ENCODE measurements at places on chromosomes 2 and 18.

GRCh38 chr2:105449076-105449475 is 50.2 kb upstream of the FHL2 start:
- DNase-seq, result no peak

DNA sequence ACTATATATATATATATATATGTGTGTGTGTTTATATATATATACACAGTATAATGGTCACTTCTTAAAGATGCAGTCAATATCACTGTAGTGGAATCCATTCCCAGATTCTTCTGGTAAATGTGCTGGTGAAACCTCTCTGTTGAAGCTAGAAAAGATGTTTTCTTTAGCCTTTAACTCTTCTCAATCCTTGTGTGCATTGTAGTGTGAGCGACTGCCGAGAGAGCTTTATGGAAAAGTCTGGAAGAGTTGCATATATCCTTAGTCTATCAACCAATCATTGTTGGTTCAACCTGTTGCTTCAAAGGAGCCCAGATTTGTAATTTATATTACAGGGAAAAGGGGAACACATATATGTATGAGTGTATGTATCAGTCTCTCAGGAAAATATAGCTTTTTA is 27.7 kb downstream of the SLC66A3 start:
- no peak for DNase-seq

GRCh38 chr2:207876842-207877535 is 107.3 kb upstream of the FZD5 start:
- DNase-seq, result no peak

- DNase-seq, result no peak
Observed at GRCh38 chr2:54176577-54176976, 61.2 kb downstream of the ACYP2 start.

- DNase-seq, result no peak
Observed at GRCh38 chr18:58785171-58785805, 79.4 kb upstream of the ZNF532 start.

- DNase-seq, result no peak
Observed at GRCh38 chr2:214328941-214329340, 81.9 kb upstream of the VWC2L start.

- no peak for DNase-seq
Observed at GRCh38 chr2:202306034-202306433, 40.5 kb downstream of the NOP58 start.

DNA sequence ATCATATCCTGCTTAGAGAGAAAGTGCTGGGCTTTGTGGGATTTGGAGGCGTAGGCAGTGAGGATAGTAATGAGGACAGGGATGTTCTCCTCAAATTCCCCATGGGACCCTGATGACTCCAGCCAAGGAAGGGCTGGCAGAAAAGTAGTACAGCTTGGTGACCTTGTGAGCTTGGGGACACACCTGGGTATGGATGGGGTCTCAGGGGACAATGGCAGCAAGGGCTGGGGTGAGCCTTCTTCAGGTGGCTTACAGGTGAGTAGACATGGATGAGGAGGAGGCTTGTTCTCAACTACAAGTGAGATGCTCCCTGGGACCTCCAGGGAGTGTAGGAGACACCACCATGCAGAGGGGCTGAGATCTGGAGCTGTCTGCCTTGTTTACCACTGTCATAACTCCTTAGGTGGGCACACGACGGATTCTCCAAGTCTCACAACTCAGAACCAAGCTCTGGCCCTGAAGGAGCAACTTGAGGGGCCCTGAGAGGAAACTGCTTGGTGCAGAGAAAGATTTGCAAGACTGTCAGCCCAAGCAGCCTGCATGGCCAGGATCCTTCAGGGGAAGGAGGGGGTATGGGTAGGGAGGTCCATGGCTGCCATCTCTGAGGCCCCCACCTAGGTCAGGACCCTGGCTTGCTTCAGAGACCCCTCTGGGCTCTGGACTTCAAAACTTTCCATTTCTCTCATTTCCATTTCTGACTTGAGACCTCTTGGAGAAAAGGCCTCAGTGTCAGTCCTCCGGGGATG is 262.8 kb downstream of the DYSF start:
- DNase-seq, result no peak

GRCh38 chr2:225616372-225616771 is 216.9 kb downstream of the NYAP2 start:
- DNase-seq, result no peak

GRCh38 chr2:3641181-3641580 is 16.8 kb upstream of the ALLC start:
- DNase-seq, result no peak

DNA sequence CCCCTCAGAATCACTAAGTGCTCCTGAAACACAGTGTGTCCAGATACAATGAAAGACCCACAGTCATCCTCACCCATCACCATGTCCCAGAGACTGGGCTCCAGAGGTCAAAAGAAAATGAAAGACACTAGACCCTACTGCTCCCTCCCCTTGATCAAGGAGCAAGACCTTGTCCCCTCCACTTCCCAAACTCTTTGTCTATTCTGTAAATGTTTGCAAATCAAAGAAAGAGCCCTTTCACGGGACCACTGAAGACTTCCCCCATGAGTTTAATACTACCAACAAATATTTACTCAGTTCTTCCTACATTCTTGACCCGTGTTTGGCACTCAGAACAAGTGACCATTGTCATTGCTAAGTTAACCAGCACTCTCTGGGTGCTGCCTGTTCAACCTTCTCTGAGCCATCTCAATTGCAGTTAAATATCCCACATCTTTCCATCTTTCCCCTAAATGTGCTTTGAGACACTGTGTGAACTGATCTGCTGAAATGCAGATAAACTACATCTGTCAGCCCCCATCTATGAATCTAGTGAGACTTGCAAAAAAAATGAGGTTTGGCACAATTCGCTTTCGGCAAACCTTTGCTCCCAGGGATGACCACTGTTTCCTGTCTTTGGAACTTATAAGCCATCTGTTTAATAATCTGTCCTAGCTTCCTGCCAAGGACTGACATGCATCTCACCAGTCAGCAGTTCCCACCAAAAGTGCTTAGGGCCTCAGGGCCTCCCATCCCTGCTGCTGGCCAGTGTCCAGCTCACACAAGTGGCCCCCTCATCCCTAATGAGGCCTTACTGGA is 170.3 kb downstream of the GFPT1 start:
- DNase-seq, result no peak

DNA sequence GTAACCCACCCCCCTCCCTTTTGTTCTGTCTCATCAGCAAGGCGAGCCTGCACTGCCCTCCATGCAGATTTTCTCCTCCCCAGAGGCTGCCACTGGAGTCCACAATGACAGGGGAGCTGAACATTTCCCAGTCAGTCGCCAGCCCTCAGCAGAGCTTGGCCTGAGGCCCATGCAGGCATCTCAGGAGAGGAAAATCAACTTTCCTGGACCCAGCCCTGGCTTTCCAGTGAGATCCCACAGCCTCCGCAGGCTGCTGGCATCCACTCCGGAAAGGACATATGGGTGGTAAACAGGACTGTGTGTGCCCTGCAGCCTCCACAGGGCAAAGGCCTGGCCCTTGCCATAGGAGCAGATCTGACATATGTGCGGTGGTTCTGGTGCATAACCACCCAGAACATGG is 253.8 kb downstream of the TNS1 start:
- DNase-seq, result no peak

DNA sequence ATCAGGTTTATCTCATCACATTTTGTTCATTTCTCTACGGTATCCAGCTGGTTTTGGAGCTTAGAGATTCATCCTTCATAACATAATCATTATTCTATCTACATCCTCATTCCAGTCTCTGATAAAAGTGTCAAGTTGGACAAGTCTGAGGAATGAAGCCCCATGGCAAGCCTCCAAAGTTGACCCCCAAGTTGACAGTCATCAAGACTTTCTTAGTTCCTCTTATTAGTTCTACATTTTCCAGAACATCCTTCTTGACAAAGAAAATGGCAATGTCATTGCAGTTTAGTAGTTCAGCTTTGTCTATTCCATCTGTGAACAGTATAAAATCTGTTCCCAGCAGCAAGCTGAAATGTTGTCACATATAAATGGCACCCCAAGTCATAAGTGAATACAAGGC is 4.5 kb upstream of the TMSB10 start:
- no peak for DNase-seq

DNA sequence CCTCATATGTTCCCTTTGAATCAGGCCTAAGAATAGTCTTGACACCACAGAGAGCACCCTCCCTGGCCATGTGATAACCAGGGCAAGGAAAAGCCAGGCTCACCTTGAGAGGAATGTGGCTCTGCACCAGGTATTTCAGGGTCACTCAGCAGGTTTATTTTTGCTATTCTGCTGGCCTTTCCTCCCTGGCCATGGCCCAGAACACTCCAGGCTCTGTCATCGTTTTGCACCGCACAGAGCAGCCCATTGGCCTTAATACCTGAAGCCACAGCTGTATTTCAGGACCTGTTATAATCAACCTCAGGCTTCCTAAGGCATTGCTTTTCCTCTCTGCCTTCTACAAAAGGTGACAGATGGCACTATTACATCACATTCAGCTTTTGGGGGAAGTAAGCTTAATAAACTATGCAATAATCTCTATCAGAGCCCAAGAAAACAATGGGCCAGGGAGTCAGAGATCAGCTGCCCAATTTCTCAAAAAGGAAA is 668.3 kb downstream of the IRS1 start:
- no peak for DNase-seq

DNA sequence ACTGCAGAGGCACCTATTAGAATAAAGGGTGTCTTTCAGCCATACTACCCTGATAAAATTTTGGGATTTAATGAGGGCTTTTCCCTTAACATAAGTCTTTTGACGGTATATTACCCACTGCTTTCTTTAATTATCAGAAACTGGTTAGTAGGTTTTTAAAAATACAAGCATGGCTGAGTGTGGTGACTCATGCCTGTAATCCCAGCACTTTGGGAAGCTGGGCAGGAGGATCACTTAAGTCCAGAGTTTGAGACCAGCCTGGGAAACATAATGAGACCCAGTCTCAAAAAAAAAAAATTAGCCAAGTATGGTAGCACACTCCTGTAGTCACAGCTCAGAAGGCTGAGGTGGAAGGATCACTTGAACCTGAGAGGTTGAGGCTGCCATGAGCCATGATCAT is 16.1 kb downstream of the CPSF3 start:
- no peak for DNase-seq

- DNase-seq, result no peak
Observed at GRCh38 chr2:231800493-231801091, 14.3 kb downstream of the COPS7B start.

DNA sequence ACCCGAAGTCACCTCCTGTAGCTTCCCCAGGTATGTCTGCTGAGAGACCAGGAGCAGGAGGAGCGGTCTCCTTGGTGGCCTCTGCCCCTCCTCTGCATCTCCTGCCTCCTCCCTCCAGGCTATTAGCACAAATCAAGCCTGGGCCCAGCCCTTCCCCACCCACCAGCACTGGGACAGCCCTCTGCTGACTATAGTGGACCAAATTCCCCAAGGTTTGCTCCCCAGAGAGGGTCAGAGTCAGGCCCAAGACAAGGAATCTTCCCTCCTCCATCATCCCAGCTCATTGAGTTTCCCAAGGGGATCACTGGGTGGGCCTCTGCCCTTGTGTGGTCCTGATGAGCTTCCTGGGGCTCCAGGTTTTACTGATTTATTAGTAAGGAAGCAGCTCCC is 62.1 kb downstream of the EMILIN2 start:
- no peak for DNase-seq

GRCh38 chr2:1907849-1908533 is 163.7 kb upstream of the PXDN start:
- DNase-seq, result no peak

DNA sequence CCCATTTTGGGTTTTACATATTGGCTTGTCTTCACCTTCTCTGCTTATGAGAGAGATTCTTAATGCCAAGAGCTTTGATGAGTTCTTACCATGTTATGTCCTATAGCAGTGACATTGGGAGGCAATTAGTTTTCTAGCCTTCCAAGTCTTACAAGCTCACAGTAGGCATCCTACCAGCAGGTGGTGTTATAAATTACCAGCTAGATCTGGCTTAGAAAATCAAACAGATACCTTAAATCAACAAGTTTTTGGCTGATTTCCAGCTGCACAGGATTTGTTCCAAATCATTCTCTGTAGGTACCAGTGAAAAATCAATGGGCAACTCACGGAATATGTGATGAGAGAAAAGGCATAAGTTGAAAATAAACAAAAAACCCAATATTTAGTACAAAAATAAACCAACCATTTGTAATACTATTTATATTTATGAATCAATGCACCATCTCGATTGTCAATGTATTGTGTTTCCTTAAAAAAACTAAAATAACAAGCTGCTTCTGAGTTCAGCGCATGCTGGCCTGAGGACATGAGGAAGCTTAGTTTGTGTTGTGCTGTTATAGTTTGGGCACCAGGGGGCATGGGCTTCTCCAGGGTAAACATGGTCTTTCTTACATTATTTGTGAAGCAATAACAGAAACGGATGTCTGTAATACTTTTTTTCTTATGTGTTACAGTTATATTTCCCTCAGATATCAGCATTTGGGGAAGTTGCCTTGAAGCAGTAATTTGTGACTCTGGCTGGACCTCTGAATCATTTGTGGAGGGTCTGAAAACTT is 34.1 kb upstream of the NXPH2 start:
- DNase-seq, result no peak

DNA sequence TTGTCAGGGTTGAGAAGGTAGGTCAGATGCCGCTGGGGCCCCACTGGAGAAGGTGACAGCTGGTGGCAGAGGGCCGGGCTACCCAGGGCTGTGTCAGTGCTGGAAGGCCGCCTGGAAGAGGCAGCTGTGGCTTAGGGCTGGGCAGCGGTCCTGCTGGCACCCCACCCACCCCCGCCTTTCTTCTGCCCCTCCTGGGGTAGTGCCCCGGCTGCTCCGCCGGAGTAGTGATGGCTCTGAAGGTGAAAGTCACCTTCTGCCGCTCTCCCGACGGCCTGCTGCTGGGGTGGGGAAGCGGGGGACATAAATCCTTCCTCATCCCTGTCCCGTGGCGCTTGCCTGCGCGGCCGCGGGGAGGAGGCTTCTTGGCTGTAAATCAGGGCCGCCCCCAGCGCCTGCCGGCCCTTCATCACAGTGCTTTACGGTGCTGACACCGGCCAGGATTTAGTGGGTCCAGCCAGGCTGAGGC is 332.2 kb downstream of the DYSF start:
- no peak for DNase-seq

DNA sequence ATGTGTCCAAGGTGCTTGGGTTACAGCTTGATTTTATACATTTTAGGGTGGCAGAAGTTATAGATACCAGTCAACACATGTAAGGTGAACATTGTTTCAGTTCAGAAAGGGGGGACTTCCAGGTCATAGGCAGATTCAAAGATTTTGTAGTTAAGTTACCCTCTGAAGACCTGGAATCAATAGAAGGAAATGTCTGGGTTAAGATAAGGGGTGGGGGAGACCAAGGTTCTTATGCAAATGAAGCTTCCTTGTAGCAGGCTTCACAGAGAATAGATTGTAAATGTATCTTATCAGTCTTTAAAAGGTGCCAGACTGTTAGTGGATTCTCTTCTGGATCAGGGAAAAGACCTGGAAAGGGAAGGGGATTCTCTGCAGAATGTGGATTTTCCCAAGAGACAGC is 42.4 kb downstream of the BMPR2 start:
- no peak for DNase-seq

- DNase-seq, result no peak
Observed at GRCh38 chr2:25257032-25257552, 84.6 kb downstream of the DNMT3A start.

- no peak for DNase-seq
Observed at GRCh38 chr2:12636837-12637581, 79.7 kb upstream of the TRIB2 start.

- DNase-seq, result no peak
Observed at GRCh38 chr2:96233880-96234316, 25.3 kb upstream of the STARD7 start.

Data from memory B cell (primary cell).